ENCODE measurements at places on chromosomes 3 and 15.

GRCh38 chr3:127915937-127916493 lies 983 bp downstream of the KBTBD12 start:
- DNase-seq = no peak

GRCh38 chr15:23736033-23736673 lies 49.0 kb upstream of the NDN start:
- DNase-seq = no peak

DNA sequence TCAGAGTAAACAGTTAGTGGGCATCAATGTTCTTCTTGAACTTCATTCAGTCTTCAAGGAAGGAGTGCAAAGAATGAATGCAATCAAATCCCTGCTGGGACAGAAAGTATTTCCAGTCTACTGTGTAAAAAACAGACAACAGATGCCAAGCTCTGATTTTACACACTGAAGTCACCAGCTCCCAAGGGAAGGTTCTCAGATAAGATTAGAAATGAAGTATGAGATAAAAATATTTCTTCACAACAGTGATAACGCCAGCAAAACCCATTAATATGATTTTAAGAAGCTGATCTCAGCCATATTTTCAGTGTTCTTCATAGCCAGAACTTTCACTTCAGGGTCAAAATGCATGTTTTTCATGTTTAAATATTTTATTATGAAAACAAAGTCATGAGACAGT lies 265.6 kb downstream of the CTNNB1 start:
- no peak for DNase-seq

DNA sequence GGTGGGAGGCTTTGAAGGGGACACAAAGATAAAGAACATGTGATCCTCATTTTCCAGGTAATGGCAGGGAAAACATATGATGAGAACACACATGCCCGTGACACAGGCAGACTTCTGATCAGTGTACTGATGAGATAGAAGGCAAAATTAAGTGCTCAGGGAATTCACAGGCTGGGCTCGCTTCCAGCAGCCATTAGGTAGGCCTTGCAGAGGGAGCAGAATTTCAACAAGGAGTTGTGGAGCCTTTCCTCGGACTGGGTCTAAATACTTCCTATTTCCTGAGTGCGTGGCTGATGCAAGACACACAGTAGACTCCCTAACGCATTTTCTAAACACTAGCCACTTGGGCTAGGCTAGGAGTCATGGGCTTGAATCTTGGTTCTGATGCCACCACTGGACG lies 74.0 kb upstream of the ETV5 start:
- no peak for DNase-seq

DNA sequence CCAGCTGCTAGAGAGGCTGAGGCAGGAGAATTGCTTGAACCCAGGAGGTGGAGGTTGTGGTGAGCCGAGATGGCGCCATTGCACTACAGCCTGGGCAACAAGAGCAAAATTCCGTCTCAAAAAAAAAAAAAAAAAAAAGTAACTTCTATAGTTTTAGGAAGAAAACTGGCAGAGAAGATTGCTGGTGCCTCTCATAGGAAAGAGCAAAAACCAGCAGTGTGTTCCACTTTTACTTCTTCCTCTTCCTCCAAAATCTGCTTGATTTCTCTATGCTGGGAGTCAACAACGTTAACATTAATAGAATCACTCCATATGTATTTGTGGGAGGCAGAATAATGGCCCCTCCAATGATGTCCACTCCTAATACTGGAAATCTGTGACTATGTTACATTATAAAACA lies 12.5 kb upstream of the NR1D2 start:
- no peak for DNase-seq

DNA sequence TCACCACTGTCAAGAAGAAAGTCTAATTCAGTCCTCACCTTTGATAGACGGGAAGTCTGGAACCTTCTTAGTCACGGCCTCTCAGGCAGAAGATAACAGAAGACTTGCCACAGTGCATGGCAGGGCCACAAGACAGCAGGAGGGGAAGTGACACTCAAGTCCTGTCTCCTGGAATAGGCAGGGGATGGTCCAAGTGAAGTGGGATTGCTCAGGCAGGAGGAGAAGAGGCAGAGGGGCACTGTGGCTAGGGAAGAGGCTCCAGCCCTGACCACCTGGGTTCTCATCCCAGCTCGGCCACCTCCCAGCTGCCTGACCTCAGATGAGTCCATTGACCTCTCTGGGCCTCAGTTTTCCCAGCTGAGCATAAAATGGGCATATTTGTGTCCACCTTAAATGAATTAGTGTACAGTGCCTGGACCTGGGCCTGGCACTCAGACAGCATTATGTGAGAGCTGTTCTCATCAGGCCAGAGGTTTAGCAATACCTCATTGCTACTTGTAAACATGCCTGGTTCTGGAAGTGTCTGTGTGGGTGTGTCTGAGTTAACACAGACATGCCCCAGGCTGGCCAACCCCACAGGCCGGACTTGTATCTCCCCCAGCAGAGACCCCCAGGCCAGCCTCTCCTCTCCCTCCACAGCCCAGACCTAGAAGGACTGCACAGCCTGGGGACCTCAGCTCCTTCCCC lies 11.5 kb upstream of the PCSK6 start:
- no peak for DNase-seq

DNA sequence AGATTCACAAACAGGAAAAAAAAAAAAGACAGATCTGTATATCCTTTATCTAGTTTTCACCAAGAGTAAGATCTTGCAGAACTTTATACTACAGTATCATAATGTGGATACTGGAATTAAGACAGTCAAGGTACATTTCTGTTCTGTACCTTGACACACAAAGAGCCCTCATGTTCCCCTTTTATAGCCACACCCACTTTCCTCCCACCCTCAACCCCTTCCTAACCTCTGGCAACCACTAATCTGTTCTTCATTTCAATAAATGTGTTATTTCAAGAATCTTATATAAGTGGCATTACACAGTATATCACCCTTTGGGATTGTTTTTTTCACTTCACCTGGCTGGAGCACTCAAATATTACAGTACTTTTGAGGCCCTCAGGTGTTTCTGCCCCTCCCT lies 3.6 kb upstream of the RAB6B start:
- no peak for DNase-seq

- DNase-seq = no peak
These were observed 10.3 kb upstream of the ALDH1A3 start for GRCh38 chr15:100869151-100869999.

- no peak for DNase-seq
These were observed 121.2 kb downstream of the ETFA start for GRCh38 chr15:76190070-76190564.

- DNase-seq = no peak
These were observed 32.8 kb downstream of the LINGO1 start for GRCh38 chr15:77599899-77600298.

DNA sequence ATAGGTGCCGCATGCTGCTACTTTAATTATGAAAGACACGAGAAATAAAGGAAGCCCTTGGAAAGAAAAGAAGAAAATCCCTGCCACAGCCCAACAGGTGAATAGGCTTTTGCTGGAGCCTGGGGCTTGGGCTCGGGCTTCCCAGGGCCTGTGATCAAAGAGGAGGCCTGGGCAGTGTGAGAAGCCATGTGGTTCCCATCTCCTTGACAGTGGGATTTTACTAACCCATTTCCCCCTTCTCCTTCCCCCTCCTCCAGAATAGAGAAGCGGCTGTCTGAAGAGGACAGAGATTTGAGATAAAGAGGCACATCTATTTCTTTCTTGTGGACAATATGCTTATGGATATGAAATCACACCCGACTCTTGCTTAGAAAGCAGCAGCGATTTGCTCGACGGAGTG lies 369.1 kb downstream of the MCTP2 start:
- no peak for DNase-seq

DNA sequence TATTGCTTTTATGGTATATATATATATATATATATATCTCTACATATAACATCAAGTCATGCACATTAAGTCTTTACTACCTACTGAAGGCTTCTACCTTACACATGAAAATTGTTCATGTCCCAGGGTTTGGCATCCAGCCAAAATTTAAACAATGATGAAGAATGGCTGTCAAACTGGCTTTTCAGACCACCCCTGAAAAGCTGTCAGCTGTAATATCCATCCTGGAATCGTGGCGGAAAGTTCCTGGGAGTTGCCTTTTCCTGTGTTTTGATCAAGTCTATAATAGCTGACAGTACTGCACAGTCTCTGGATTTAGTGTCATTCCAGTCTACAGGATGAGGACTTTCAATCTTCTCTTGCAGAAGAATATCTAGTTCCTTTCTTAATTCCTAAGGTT lies 48.3 kb downstream of the DHX36 start:
- no peak for DNase-seq

DNA sequence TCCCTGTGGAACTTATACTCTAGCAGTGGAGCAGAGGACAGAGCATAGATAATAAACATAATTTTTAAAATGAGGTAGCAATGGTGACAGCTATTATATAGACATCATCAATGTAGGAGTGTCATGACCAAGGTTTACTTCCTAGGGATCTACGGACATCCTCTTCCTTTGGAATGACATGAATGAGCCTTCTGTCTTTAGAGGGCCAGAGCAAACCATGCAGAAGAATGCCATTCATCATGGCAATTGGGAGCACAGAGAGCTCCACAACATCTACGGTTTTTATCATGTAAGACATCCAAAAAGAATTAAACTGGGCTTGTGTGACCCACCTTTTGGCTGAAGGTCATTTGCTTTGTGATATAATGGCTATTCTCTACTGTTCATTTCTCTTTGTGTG lies 30.1 kb upstream of the CAPN3 start:
- no peak for DNase-seq

DNA sequence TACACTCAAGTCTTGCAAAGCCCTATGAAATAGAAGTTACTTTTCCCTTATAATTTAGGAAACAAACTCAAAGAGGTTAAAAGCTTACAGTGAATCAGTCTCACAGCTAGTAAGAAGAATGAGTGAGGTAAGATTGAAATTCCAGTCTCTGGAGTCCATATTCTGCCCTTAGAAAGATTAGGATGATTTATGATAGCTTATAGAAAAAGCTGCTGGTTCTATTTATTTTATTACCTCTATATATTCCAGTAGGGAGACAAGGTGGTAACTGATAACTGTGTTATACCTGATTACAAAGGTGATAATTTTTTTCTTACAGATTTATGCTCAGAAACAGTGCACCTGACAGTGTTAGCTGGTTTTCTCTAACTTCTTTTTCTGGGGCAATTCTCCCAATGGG lies 34.1 kb upstream of the SPESP1 start:
- DNase-seq = no peak

GRCh38 chr3:10371167-10371566 lies 50.3 kb upstream of the SEC13 start:
- DNase-seq = no peak

DNA sequence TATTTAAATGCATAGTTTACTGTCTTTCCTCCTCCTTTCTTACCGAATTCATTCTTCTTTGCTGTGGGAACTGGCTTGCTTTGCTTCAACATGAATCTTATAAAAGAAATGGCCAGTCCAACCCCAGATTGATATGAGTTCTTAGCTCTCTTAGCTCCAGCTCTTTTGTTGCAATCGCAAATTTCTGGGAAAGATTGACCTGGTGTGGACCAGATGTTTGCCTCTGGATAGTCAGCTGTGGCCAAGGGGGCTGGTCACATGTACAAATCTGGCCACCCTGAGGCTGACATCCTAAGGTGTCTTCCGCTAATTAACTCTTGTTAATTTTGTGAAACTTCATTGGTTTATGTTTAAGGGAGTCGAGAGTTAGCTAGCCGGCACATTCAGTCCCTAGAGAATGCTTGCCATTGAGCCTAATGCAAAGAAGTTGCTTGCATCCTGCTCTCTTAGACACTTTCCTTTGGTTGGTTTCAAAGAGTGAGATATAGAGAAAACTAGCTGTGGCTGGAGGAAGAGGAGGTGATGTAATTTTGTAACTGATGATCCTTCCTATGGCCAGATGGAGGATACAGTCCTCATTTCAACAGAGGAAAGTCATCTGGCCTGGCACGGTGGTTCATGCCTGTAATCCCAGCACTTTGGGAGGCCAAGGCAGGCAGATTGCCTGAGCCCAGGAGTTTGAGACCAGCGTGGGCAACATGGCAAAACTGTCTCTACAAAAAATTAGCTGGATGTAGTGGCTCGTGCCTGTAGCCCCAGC lies 162.4 kb downstream of the ADAMTSL3 start:
- DNase-seq = no peak

GRCh38 chr3:27903446-27903845 lies 181.3 kb upstream of the EOMES start:
- no peak for DNase-seq

DNA sequence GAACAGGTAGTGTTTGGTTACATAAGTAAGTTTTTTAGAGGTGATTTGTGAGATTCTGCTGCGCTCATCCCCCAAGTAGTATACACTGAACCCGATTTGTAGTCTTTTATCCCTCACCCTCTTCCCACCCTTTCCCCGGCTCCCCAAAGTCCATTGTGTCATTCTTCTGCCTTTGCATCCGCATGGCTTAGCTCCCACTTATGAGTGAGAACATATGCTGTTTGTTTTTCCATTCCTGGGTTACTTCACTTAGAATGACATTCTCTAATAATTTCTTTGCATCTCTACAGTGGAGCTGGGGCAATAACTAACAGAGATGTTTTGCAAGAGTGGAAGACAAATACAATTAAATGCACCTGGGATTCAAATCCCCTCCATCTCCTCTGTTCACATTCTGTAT lies 93.2 kb downstream of the TP63 start:
- DNase-seq = no peak

GRCh38 chr15:38872732-38873131 lies 308.1 kb upstream of the RASGRP1 start:
- no peak for DNase-seq

DNA sequence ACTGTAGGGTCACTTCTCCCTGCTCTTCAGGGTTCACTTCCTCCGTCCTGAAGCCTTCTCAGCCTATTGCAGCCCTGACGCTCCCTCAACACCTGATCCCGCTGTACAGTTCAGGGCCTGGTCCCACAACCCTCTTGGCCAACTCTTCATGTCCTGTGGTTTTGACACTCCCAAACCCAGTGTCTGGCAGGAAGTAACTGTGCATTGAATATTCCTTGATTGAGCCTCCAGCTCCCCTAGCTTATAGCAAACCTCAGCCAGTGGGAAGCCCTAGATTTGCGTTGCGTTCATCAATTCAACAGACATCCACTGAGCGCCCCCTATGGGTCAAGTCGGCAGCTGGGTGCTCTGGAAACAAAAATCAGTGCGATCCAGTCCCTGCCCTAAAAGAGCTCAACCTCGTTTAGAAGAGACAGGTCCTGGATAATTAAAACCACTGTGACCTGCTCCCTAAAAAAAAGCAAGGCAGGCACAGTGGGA lies 13.5 kb downstream of the UBAP1L start:
- no peak for DNase-seq

- DNase-seq = no peak
These were observed 1123.7 kb downstream of the IGSF11 start for GRCh38 chr3:117910820-117911521.

GRCh38 chr3:16817197-16817596 lies 67.6 kb upstream of the PLCL2 start:
- no peak for DNase-seq

DNA sequence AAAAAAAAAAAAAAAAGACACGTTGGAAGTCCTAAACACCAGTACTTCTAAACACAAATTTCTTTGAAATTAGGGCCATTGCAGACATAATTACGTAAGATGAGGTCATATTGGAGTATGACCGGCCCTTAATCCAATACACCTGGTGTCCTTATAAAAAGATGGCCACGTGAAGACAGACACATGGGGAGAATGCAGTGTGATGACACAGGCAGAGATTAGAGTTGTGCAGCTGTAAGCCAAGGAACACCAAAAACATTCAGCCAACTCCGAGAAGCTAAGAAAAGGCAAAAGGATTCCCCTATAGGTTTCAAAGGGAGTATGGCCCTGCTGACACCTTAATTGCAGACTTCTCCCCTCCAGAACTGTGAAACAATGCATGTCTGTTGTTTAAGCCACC lies 379.0 kb upstream of the PDZRN3 start:
- no peak for DNase-seq

- DNase-seq = no peak
These were observed 35.6 kb upstream of the LIPC start for GRCh38 chr15:58396181-58396580.

- peak; percentile 2 for DNase-seq
These were observed 88.0 kb downstream of the PIK3R4 start for GRCh38 chr3:130658678-130659077.
